ENCODE measurements at places on chromosomes 6 and 20.

DNA sequence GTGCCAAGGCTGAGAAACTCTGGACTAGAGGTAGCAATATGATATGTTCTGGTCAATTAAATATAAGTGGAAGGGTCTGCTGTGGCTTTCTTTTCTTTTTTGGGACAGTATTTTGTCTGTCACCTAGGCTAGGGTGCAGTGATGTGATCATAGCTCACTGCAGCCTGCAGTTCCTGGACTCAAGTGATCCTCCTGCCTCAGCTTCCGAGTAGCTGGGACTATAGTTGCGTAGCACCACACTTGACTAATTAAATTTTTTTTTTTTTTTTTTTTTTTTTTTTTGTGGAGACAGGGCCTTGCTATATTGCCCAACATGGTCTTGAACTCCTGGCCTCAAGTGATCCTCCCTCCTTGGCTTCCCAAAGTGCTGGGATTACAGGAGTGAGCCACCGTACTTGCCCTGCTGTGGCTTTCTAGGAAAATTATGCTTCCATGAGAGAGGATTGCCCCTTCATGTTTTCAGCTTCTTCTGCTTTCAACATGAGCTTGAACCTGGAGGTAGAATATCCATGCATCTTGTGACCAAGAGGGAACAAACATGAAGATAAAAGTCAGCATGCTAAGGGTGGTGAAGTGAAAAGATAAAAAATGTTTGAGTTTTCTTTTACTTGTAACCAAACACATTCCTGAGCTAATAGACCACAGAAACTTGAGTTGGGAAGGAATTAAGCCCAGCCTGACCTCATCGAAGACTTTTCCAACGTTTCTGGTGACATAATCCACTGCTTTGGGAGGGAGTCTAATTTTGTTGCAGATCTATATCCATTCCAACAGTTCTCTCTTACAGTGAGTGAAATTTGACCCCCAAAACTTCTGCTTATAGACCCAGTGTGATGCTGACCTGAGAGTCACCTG lies 75.1 kb downstream of the CARMIL1 start:
- DNase-seq, result no peak

GRCh38 chr20:17878912-17879602 lies 89.5 kb downstream of the SNX5 start:
- no peak for DNase-seq

DNA sequence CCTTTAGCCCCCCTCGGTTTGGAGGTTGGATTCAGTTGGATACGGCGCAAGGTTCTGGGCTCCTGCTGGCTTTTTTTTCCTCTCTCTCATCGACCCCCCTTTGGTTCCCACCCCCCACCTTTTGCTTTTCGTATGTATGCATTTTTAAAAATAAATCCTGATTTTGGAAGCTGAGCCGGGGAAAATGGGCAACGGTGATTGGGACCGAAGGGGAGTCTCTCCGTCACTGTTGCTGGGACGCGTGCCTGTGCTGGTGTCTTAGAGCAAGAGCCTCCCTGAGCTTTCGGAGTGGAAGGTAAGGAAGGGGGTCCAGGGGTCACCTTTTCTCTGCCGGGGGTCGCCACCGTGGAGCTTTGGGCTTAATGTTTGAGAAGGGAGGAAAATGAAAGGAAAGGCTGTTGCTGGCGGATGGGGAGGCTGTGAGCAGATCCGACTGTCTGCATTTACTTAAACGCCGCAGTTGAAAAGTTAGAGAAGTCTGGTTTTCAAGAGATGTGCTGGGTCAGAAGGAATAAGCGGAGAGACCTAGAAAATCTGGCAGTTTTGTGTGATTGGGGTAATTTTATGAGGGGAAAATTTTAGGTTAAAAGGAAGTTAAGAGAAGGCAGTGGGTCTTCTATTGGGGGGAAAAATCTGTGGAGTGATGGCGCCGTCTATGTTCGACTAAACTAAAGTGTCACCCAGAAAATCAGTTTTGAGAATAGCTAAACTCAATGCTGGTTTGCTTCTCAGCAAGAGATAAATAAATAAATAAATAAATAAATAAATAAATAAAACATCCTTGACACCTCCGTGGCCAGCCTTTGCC lies 828 bp downstream of the ADGRB3 start:
- DNase-seq, result no peak

- no peak for DNase-seq
These were observed 538 bp upstream of the ENPP1 start for GRCh38 chr6:131807321-131807643.

- no peak for DNase-seq
These were observed 201.0 kb upstream of the CEP162 start for GRCh38 chr6:84428300-84428907.

DNA sequence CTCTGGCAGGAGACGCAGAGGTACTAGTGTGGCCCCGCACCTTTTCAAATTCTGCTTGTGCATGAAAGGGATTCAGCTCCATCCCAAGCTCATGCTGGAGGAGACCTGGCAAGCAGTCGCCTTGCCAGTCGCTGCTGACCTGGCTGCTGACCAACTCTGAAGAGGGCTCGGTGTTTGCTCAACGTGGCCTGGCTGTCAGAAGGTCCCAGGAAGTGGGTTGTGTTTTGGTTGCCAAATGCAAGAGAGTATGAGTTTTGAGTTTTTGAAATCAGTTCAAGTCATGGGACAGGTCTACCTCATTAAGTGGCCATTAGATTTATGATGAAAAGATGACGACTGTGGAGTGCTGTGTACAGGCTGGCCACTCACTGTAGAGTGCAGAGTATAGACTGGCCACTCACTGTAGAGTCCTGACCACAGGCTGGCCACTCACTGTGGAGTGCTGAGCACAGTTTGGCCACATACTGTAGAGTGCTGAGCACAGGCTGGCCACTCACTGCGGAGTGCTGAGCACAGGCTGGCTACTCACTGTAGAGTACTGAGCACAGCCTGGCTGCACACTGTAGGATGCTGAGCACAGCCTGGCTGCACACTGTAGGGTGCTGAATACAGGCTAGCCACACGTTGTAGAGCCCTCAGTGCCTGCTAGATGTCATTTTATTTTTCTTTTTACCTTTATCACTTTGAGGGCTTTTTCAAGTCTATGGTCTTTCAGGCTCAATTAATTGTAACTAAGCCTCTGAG lies 193.9 kb downstream of the ZNF217 start:
- no peak for DNase-seq

- no peak for DNase-seq
These were observed 7.7 kb upstream of the HTR1B start for GRCh38 chr6:77470983-77471382.

GRCh38 chr6:24480705-24481104 lies 8.7 kb downstream of the GPLD1 start:
- DNase-seq, result no peak

DNA sequence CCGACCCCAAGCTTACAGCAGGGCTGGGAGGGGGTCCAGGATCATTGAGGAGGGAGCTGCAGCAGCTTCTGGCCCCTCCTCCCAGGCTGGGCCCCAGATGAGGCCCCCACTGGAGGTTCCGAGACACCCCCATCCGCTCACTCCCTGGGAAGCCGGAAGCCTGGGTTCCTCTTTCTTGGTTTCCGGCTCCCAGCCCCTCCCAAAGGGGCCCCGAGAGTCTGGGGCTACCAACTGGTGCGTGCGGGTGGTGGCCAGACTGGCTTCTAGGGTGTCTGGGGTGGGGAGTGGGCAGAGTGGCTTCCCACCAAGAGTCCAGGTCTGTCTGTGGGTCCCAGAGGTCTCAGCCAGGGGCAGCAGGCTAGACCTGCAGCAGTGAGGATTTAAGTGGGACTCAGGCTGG lies 2.2 kb downstream of the RGS19 start:
- DNase-seq, result no peak

- DNase-seq, result no peak
These were observed 8.9 kb upstream of the QKI start for GRCh38 chr6:163405412-163406309.

DNA sequence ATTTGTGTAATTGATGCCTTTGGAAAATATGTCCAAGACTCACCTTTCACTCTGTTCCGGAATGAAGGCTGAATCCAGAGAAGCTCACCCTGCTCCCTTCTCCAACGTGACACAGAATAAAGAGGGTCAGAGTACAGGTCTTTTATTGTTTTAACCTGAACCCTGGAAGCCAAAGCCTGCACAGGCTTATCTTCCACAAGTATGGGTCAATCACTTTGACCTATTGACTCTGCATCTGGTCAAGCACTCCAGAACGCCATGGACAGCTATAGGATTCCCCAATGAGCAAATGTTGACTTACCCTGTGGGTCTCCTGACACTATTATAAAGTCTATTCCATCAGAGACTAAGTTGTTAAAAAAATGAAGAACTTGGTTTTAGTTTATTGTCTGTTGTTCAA lies 158.4 kb upstream of the MYLIP start:
- no peak for DNase-seq

DNA sequence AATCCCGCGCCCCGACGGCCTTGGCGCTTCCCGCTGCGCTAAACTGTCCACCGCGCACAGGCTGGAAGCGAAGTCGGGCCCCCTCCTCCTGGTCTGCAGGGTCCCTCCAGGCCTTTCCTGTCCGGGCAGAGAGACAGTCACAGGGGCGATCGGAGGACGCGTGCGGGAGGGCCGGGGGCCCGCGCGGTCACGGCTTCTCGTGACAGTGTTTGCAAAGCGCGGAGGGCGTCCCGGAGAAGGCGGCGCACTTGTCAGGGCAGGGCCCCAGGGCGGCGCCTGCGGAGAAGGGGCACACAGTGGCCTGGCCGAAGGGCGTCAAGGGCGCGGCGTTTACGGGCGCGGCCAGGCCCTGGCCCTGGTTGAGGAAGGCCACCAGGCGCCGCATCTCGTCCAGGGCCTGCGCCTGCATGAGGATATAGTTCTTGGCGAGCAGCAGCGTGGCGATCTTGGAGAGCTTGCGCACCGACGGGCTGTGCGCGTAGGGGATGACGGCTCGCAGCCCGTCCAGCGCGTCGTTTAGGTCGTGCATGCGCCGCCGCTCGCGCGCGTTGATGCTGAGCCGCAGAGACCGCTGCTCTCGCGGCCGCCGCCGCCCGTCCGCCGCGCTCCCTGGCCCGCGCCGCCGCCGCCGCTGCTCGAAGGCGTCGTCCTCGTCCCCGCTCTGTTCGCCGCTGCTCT lies 763 bp downstream of the BHLHE23 start:
- DNase-seq, result no peak

DNA sequence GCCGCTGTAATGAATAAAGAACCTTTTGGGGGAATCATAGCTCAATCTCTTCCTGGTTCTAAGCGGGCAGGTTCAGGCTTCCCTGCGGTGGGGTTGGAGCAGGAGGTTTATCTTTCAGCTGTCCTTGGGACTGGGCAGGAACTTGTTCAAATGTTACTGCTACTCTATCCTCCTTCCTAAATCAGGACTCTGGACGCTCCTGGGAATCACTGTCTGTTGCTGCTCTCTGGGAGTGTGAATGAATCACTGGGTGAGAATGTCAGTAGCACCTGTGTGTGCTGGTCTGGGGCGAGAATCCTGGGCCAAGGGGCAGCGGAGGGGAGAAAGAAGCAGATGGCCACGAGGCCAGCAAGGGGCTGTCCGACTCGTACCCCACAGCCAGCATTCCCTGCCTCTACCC lies 65.4 kb upstream of the ZNFX1 start:
- no peak for DNase-seq

- DNase-seq, result no peak
These were observed 131.0 kb upstream of the BMP2 start for GRCh38 chr20:6636209-6637159.

DNA sequence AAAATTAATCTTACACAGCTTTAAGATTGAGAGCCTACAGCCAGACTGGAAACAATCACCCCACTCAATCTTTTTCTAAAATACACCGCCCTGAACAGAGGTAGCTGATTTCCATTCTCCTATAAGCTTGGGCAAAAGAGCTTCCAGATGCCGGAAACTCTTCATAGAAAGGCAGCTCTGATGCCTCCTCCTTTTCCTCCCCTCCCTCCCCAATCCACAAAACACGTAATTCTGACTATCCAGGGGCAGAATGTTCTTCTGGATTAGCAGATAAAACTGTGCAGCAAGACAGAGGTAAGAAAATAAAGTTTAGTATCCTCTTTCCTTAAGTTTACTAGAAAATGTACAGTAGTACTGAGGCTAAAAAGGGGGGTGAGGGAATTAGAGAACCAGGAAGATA lies 15.8 kb downstream of the ADNP start:
- DNase-seq, result no peak

Measured in stimulated activated CD8-positive, alpha-beta memory T cell treated with anti-CD3 and anti-CD28 coated beads, Interleukin-12 subunit alpha, Interleukin-12 subunit beta, amount 100 ng/mL, for 1 hour (primary cell).